ENCODE measurements at places on chromosomes 4 and X.

DNA sequence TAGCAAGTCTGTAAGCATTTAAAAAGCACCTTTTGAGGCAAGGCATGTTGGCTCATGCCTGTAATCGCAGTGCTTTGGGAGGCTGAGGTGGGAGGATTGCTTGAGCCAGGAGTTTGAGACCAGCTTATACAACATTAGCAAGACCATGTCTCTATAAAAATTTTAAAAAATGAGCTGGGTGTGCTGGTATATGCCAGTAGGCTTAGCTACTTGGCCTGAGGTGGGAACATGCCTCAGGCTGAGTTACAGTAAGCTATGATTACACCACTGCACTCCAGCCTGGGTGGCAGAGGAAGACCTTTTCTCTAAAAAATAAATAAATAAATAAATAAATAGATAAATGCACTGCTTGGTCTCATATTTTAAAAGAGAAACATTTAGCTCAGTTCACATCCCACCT is 26.8 kb downstream of the BLTP1 start:
- no peak for DNase-seq

DNA sequence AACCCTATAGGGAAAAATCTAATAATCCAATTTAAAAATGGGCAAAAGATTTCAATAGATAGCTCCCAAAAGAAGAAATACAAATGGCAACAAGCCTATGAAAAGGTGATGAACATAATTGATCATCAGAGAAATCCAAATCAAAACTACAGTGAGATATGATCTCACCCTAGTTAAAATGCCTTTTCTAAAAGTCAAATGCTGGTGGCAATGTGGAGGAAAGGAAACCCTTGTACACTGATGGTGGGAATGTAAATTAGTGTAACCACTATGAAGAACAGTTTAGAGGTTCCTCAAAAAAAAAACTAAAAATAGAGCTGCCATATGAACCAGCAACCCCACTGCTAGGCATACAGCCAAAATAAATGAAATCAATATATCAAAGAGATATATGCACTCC is 44.5 kb downstream of the STPG2 start:
- no peak for DNase-seq

GRCh38 chr4:137359691-137360315 is 172.5 kb downstream of the PCDH18 start:
- DNase-seq, result peak; percentile 85

DNA sequence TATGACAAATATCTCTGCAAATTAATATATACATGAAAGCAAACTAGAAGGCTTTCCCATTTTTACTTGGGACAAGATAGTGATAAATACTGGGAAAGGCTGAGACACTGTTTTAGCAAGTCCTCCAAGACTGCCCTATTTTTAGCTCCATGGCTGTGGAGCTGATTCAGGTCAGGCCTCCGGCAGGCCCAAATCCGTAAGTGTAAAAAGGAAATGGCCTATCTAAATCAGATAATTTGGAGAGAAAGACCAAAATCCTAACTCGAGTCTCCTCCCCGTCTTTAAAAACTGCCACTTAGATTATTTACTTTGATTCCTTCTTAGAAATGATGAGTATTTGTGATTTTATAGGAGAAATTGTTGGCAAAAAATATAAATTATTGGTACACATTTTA is 2.9 kb downstream of the OTUD4 start:
- no peak for DNase-seq

DNA sequence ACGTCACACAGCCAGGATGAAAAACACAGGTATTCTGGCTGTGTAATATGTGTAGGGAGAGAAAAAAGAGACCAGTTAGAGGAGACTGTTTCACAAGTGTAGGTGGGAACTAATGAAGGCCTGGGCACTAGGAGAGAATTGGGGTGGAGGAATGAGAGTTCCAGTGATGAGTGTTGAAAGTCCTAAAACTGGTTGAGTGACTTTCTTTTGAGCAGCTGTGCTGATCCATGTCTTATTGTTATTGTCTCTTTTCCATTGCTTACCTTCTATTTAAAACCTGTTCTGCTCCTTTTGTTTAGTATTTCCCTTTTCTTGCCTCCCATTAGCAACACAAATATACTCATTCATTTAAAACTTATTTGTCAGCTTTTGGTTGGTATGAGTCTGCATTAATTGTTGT is 88.7 kb downstream of the PDLIM5 start:
- no peak for DNase-seq

DNA sequence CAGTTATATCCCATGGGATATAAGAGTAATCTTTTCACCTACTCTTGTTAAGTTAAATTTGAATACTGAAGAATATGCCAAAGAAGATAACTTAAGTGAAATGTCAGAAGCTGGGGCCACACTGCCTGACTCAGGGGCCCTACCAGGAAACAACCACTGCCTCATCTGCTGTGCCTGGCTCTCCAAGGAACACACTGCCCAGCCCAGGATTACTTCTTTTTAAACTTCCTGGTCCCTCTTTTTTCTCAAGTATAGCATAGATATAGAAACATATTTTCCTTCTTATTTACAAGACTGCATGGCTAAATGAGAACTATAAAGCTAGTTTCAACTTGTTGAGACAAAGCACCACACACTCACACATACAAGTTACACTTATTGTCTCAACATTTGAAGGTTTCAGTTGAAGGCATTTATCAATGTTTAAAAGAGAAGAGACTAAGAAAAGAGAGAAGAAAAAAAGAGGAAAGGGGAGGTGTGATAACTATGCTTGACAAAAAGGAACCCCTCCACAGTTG is 45.2 kb downstream of the MAML3 start:
- DNase-seq, result no peak

GRCh38 chr4:81221303-81222081 is 6.5 kb upstream of the PRKG2 start:
- DNase-seq, result no peak

GRCh38 chr4:15729910-15730533 is 27.2 kb downstream of the BST1 start:
- no peak for DNase-seq

DNA sequence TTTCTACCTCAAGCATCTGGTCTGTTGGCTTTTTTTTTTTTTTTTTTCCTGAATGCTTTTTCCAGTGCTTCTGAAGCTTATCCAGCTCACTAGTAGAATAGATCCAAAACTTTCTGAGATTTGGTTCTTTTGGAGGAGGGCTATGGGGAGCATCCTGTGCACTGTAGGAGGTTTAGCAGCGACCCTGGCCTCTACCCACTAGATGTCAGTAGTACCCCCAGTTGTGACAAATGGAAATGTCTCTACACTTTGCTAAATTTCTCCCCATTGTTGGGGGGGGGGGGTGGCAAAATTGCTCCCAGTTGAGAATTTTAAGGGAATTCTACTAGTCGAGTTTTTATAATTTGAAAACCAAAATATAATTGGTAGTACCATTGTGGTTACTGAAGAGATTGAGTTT is 23.0 kb upstream of the PPA2 start:
- DNase-seq, result no peak

GRCh38 chr4:151530783-151531182 is 121.8 kb downstream of the FHIP1A start:
- DNase-seq, result no peak

DNA sequence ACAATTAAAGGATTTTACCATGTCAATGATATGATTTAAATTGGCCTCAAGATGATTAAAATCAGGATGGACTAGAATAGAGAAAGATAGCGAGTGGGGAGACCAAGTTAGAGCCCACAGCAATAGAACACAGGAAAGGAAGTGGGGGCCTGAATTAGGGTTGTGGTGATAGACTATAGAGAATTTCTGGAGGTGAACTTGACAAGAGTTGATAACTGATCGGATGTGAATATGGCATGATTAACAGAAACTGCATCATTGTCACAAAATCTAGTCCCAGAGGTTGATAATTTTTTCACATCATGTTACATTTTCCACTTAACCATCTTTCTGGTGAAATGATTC is 26.3 kb upstream of the TRPC3 start:
- no peak for DNase-seq

GRCh38 chr4:173469622-173470021 is 60.4 kb downstream of the HAND2 start:
- no peak for DNase-seq

- DNase-seq, result no peak
These were observed 128.7 kb upstream of the GALNT7 start for GRCh38 chr4:173039617-173040577.

DNA sequence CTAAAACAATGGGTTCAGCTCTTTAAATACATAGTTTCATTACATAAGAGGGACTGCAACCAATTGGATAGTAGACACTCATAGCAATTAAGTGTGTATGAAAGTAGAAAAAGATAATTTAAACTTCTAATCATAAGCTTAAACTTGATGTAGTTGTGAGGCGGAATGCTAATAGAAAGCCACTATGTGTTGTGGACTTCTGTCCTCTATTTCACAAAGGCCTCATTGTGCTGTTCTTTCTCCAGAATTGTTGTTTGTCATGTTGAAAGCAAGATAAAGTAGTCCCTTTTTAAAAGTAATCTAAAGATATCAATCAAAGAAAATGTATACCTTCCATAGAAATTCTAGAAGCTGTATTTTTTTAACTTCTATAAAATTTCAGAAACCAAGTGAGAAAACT is 329.4 kb downstream of the KLHL4 start:
- DNase-seq, result no peak

DNA sequence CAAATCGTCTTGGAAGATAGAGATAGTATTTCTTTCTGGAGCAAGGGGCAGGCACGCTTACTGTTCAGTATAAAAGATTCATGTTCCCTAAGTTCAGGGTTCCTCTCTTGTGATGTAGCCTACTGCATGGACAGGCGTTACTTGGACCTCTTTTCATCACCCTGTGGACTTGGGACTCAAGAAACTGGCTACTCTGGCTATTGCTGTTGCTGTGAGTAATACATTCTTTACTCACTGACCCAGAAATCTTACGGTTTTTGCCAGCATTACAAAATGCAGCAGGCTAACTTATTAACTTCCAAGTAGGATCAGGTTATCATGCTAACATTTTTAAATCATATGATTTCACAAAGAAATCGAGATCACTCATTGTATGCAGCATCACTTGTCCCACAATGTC is 12.8 kb upstream of the GUCY1B1 start:
- no peak for DNase-seq

GRCh38 chrX:35439692-35440091 is 358.4 kb upstream of the MAGEB16 start:
- DNase-seq, result no peak

DNA sequence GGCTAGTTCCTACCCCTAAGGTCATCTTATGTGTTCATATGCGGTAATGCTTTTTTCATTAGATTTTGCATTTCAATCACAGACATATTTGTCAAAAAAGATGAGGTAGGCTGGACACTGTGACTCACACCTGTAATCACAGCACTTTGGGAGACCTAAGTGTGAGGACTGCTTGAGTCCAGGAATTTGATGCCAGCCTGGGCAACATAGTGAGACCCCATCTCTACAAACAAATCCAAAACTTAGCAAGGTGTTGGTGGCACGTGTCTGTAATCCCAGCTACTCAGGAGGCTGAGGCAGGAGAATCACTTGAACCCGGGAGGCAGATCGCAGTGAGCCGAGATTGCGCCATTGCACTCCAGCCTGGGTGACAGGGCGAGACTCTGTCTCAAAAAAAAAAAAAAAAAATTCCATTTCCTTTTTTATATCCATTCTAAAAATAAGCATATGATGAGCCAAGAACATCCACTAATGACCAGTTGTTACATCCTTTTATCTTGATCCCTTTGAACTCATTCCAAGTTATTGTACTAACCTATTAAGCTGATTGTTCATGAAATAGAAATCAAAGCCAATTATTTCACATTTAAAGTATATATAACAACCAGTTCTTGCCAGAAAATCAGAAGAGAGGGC is 23.4 kb downstream of the PGAM4 start:
- DNase-seq, result no peak

DNA sequence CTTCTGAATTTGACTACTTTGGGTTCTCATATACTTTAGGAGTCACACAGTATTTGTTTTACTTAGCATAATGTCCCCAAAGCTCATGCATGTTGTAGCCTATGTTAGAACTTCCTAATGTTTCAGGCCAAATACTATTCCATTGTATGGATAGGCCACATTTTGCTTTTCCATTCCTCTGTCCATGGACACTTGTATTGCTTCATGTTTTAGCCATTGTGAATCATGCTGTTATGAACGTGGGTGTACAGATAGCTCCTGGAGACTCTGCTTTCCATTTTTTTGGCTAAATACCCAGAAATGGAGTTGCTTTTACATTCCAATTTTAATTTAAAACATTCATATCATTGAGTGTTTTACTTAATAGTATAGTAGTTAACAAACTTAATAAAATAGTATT is 54.5 kb downstream of the HTT start:
- no peak for DNase-seq

DNA sequence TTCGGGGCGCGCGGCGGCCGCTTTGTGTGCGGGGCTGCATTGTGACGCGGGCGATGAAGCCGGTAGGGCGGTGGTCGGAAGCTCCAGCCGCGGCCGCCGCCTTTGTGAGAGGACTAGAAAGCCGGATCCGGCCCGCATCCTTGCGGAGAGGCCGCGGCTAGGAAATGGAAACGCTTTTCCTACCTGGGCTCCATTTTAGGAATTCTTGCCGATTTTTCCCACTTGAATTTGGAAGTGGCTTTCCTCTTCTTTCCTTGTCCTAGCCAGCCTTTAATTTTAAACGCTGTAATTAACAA is 708 bp downstream of the TMSB4X start:
- DNase-seq, result no peak

DNA sequence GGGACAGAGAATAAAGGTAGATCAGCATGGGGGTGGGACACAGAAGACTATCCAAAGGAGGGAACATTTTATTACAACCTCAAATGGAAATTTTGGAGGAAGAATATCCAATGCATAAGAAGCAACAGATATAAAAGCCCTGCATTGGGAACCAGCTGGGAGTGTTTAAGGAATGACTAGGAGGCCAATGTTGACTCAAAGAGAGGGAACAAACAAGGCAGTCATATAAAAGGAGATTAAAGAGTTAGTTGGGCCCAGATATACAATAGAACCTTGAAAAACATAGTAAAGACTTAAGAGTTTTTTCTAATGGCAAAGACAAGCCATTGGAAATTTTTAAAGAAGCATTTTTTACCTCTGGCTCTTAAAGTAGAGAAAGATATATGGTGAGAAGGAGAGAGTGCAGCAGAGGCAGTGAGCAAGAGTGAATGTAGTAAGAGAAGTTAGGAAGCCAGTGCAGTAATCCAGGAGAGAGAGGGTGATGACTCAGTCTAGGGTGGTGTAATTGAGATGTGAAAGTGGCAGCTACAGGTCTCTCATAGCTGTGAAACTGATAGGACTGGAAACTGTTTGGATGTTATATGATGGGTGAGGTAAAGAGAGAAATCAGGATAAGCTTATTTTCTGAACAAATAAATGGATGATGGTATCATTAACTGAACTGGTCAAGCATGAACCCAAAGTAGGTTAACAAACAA is 182.2 kb upstream of the ATOH1 start:
- no peak for DNase-seq

GRCh38 chr4:70802928-70803580 is 36.6 kb downstream of the GRSF1 start:
- DNase-seq, result no peak
